ENCODE measurements at places on chromosomes 6 and 20.

DNA sequence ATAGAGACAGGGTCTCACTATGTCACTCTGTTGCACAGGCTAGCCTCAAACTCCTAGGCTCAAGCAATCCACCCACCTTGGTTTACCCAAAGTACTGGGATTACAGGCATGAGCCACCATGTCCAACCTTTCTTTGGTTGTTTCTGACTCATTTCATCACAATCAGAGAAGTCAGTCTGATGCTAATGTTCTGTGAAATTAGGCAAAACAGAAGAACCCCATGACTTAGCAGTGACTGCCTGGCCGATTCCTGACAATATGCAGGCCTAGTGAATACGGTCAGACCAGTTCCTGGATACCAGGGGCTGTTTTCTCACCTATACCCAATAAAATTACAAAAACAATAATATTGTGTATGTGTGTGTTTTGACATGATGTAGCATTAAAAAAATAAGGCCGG, 58.8 kb upstream of the BTN3A2 start:
- no peak for DNase-seq

DNA sequence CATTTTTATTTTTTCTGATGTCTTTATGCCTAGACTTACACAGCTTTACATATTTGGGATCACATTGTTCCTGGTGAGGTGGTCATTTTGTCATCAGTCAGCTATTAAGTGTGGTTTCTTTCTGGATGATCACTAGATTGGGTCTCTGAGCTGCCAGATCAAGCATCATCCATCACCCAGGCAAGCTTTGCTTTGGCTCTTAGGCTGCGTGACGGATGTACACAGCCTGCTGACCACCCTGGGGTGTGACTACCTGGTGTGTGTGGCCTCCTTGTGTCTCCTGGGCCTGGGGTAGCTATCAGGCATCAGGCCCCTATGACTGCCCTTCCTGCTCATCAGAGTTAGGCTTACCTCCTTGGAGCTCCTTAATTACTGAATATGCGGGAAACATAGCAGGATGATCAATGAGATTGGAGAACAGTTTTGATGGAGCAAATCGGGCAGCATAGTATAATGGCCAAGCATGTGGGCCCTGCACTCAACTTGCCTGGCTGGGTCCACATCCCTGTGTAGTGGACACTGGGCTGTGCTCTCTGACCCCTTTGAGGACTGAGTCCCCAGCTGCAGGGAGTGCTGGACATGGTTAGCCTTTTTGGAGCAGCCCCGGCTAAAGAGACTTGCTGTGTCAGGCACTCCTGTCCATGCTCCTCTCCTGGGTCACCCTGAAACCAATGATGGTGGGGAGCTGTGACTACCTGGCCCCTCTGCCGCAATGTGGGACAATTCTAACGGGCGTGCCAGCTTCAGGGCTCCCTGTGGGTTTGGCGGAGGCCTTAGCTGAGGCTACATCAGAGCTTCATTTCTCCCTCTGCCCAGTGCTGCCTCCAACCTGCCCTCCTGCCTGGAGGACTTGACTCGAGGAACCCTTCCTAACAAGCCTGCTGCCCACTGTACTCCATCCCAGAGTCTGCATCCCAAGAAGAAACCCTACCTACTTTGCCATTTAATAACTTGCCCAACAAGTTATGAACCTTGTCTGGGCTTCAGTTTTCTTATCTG, 8.2 kb downstream of the DAAM2 start:
- no peak for DNase-seq

GRCh38 chr6:20777801-20778200, 243.5 kb downstream of the CDKAL1 start:
- no peak for DNase-seq

GRCh38 chr6:4253604-4254231, 118.3 kb upstream of the ECI2 start:
- DNase-seq, result peak; percentile 21

DNA sequence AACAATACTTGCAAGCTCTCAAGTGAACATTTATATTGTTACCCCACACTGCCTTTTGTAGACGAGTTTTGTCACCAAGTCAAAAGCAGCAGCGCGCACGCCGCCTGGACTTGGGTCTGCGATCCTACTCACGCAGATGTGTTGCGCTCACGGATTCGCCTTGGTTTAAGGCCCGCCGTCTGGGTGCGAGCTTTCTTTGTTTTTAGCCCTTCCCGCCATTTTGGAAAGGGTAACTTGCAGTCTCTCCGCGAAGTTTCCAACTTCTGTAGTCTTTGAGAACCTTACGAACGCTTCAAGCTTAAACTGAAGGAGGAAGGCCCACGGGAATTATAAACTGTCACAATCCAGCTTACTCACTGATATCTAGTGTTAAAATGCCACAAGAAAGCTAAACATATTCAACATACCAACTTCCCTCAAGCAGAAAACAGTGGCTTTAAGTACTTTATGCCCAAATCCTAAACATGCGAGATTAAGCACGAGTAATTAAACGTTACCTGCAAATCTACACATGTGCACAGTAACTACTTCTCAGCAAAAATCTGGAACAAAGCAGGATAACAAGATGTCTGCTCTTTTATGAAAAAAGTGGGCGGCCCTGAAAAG, 80.4 kb upstream of the BTN3A2 start:
- DNase-seq, result peak; percentile 44

DNA sequence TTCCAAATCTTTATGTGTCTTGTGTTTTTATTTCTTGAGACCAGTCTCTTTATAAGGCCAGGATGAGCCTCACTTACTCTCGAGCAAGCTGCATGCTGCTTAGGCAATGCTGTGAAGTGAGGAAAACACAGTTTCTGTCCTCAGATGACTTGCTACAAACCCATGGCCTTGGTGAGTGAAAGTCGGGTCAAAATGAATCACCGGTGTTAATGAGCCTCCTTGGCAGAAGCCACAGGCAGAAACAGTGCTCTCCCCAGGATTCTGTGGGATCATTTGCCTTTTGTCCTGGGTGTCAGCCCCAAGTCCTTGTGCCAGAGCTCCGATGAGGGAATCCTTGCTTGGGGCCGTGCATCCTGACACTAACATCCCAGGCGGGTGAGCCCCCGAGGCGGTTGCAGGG, 482.5 kb downstream of the QKI start:
- DNase-seq, result no peak

- no peak for DNase-seq
These were observed 17.1 kb upstream of the ADRM1 start for GRCh38 chr20:62285722-62286121.

DNA sequence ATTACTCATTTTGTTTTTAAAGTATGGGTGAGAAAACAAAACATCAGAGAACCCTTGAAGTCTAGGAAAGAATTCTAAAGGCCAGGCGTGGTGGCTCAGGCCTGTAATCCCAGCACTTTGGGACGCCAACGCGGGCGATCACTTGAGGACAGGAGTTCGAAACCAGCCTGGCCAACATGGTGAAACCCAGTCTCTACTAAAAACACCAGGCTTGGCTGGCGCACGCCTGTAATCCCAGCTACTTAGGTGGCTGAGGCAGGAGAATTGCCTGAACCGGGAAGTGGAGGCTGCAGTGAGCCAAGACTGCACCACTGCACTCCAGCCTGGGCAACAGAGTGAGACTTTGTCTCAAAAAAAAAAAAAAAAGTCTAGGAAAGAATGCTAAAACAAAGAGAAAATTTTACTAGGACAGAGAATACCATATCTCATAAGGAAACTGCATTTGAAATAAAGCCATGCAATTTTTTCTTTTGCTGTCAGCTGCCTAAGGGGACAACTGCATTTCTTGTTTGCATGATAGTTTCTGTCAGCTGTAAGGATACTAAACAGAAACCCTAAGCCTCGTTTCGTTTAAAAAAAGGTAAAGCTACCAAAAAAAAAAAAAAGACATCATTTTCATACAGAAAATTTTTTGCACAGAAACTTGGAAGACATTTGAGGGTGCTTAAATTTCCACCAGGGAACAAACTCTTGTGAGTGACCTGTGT, 32.1 kb downstream of the SMLR1 start:
- DNase-seq, result no peak

- DNase-seq, result no peak
These were observed 202.6 kb upstream of the STXBP5 start for GRCh38 chr6:147001621-147002020.

DNA sequence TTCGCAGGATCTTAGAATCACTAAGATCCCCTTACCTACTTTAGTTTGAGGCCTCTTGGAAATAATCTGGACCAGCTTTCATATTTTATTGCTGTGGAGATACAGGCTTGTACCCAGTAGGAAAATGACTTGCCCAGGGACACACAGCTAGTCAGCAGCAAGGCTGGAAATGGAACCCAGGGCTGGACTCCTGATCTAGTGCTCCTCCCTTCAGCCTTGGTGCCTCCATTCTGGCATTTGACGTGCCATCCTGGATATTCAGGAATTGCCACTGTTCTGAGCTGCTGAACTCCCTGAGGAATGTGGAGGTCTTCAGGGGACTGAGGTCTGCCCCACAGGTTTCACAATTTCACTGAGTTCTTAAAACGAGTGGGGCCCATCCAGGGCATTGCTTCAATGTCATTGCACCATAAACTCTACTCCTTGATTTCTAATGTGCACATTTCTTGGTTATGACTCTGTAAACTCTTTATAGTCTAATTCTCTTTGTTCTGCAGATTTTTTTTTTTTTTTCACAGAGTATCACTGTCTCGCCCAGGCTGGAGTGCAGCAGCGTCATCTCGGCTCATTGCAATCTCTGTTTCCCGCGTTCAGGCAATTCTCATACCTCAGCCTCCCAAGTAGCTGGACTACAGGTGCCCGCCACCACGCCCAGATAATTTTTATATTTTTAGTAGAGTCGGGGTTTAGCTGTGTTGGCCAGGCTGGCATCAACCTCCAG, 26.7 kb upstream of the CDKN1A start:
- no peak for DNase-seq

DNA sequence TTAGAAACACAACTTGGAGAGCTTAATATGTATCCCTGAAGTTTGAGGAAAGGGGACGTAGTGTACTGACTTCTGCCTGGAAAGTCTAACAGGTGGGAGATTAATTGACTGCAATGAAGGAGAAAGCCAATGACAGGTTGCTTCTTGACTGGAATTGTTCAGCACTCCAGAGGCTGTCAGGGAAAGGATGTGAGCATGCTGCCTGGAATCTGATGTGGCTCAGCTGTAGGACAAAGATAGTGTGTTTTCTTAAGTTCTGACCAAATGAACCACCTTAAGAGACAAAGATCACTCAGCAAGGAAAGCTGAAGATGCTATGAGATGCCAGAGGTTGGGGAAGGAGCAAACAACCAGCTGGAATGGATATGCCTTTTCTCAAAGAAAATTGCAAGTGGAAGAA, 185.8 kb downstream of the PHF3 start:
- no peak for DNase-seq

DNA sequence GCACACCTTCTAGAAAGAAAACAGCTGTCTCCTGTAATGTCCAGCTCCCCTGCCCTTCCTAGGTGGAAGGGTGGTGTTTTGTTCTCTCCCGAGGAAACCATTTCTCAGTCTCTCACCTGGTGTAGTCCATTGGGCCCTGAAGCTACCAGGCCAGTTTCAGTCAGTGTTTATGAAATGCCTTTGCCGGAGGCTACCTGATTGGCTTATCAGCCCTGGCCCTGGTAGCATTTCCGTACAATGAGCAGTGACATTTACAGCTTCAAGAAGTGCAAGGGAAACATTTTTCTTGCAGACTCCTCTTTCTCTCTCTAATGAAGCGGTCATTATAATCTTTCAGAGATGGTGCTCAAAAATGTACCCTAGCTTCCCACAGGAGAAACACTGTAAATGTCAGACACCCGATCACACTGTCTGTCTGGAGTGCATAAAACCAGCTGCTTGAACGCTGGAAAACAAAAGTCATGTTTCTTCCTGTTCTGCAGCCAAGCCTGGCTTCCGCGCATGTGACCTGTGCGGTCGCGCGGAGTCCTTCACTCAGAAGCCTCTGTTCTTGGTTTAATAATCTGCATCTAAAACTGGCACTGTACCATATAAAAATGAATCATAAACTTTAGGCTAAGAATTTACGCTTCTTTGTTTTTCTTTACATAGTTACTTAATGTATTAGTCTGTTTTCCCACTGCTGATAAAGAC, 28.4 kb upstream of the SAYSD1 start:
- no peak for DNase-seq

DNA sequence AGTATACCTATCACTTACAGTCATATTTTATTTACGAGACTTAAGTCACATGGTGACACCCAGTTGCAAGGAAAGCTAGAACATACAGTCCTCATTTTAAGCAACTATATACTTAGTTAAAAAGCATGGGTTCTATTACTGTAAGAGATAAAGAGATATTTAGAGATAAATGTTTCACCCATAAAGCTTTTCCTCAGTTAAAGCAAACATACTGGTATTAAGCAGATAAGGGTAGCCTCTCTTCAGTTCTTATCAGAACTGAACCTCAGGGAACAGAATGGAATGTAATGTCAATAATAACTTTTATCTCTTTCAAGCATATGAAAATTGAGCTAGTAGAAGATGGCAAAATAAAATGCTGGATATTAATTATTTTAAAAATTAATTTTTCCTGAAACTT, 9.9 kb upstream of the ASCC3 start:
- no peak for DNase-seq

DNA sequence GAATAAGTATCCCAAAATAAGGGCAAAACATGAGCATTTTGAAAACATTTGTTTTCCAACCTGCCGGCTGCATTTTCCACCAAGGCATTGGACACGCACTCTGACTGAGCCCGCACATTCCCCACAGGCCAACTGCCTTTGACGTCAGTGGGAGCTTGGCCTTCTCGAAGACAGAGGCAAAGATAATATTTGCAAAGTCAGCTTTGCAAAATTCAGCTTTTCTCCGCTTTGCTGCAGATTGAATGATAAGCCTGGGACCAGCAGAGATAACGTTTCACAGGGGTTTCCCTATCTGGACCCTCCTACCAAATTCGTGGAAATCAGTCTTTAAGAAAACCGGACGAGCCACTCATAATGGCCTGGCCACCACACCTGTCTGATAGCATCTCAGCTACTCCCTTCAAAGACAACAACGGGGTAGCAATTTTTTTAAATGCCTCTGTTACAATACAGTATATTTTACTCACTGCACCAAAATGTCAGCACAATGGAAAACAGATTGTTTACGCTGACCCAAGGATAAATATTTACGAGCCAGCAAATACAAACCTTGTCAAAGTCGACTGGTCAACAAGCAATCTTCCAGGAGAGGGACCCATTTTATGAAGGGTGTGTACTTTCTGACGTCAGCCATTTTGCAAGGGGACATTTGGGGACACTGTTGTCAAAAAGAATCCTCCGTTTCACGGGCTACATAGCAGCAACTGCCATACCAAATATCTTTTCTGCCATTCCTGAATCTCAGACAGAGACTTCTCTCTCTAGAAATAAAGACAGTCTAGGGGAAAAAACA, 100.5 kb downstream of the TFAP2A start:
- no peak for DNase-seq

DNA sequence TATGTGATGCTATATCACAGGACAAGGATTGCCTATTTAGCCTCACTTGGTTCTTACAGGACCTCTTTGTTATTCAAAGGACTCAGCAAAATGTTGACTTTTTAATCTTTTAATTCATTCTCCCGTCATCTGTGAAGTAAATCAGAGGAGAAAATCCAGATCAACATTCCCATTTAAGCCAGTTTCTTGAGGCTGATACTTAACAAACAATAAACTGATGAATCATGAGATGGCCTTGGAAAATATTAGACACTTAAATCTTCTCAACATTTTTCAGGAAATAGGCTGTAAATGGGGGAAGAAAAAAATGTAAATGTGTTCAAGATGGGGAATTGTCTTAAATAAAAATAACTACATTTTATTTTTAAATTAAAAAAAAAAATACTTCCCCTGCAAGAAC, 55.9 kb upstream of the UBR2 start:
- no peak for DNase-seq

All from SHP77 (cell line).